ENCODE measurements at places on chromosomes 5 and 9.

GRCh38 chr5:128681764-128682592 lies 143.9 kb upstream of the FBN2 start:
- DNase-seq: no peak

DNA sequence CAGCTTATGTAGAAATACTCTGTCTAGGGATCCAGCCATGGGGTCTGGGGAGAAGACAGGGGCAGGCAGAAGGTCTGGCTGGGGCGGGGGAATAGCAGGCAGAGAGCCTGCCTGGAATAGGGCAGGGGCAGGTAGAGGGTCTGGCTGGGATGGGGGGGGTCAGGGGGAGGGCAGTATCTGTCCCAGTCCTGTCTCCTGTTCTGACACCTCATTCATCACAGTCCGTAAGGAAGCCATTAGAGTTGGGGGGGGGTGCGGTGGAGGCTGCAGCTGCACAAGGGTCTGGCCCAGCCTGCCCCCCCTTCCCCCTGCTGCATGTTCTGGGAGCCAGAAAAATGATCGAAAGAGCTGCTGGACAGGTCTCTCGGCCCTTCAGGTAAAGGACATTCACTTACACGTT lies 32.6 kb downstream of the CNTFR start:
- DNase-seq: no peak

DNA sequence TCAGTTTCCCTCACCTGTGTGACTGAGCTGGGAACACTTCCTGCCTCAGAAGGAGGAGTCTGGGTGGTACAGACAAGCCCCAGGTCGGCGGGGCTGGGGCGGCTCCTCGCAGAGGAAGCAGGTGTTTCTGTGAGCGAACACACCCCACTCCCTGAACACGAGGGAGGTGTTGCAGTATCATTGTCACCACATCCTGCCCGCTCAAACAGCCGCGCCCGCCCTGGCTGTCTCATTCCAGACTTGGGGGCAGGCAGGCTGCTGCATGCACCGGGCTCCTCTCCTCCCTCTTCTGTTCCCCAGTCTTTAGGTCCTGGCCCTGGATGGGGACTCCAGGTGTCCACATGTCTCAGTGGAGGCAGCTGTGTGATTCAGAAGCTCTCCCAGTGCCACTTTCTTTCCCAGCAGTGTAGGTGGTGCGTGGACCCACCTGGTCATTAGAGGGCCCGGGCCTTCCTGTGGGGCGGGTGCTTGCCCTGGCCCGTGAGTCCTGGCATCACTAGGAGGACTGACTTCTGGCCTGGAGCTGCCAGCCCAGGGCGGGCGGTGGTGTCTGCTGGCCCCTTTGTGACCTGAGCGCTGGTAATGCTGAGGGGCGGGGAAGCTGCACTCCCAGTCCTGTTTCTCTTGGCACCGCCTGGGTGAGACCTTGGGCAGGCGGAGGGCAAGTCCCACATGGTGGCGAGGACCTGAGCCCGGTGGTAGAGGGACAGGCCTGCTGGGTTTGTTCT lies 18.3 kb upstream of the PHYHD1 start:
- DNase-seq: no peak

DNA sequence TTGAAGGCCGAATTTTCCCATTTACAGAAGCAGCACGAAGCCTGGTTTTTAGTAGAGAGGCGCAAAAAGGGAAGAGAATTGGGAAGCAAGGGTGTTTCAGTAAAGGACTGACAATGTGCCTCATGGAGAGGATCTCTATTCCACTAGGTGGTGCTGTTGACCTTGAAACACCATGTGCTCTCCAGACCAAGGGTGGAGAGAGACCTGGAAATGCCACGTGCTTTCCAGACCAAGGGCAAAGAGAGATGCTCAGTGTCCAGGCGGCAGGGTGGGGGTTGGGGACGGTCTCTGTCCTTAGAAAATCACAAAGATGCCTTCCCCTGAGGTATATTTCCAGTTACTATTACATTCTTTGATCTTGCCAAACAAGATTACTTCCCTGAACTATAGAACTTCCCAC lies 425.3 kb downstream of the CSNK1G3 start:
- peak; percentile 23 for DNase-seq

DNA sequence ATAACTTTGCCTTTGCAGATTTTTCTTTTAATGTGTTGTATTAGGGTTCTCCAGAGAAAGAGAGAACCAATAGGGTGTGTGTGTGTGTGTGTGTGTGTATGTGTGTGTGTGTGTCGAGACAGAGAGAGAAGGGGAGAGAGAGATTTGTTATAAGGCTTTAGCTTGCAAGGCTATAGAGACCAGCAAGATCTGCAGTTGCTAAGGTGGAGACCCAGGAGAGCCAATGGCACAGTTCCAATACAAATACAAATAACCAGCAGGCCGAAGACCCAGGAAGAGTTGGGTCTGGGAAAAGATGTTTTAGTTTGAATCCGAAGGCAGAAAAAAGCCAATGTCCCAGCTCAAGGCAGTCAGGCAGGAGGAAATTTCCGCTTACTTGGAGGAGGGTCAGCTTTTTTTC lies 23.0 kb downstream of the TMOD1 start:
- no peak for DNase-seq

DNA sequence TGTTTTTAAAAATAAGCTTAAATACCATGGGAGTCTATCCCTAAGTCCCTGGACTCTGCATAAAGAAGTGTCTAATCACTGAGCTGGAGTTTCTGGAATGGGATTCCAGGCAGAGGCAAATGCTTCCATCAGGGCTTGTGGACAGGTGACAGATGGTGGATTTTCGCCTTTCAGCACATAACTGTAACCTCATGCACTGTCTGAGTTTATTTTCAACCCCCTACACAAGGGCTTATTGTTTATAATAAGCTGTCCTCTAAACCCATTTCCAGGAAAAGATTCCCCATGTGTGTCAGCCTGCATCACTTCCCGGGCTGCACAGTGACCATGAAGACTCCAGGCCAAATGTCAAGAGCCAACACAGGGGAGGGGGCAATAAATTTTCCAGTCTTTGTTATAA lies 264.0 kb downstream of the PIK3R1 start:
- DNase-seq: no peak
